WERI-Rb-1 (cell line): ENCODE measurements at places on chromosomes 7 and 10.

DNA sequence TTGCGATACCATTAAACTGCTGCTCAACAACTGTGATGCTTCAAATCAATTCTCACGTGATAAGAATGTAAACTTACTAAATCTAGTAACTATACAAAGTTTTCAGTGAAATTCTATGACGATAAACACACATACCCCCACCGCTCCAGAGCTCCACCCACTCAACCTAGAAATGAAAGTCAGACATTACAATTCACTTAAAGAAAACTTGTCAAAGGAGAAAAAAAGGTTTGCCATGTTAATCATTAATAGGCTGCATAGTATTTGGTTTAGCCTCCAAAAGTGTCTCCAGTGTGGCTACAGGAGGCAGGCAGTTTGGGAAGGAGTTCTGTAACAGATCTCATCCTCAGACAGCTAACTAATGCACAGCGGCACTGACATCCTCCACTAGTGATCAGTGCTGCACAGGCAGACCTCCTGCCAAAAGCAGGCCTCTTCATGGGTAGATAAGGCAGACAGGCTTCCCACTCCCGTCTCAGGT, 3.1 kb downstream of the HERPUD2 start:
- DNase-seq, result no peak

GRCh38 chr10:132550366-132551092, 12.9 kb downstream of the INPP5A start:
- no peak for DNase-seq

DNA sequence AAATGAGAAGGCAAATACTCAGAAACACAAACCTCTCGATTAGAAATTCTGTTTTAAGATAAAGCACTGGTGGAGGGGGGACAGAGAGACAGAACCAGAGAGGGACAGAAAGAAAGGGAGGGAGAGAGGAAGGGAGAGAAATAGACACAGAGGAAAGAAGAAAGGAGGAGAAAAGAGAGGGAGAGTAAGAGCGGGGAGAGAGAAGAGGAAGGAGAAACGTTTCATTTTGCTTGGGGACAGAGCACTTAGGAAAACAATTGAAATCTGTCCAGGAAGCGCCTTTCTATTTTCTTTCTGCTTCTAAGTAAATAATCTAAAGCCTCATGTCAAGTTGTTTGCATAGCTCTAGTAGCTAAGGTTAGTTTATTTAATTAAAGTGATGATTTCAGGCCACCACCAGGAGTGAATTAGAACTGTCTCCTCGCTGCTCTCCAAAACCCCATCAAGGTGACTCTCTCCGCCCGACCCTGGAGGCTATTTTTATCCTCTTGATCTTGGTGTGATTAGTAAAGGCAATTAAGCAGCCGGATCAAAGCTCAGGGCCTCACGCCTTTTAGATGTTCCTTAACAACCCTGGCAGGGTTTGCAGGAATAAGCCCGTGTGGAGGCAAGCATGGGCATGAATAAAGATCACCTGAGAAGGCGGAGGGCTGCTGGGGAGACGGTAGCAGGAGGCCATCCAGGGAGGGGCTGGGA, 73.4 kb upstream of the INSIG1 start:
- DNase-seq, result peak; percentile 85

DNA sequence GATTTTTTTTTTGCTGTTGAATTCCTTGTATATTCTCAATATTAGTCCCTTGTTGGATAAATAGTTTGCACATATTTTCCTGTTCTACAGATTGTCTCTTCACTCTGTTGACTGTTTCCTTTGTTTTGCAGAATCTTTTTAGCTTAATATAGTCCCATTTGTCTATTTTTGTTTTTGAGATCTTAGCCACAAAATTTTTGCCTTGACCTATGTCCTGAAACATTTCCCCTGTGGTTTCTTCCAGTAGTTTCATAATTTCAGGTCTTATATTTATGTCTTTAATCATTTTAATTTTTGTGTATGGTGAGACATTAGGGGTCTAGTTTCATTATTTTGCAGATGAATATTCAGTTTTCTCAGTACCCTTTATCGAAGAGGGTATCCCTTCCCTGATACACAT, 92.7 kb downstream of the LANCL2 start:
- no peak for DNase-seq

GRCh38 chr7:154505362-154505761, 453.2 kb downstream of the DPP6 start:
- DNase-seq, result no peak

DNA sequence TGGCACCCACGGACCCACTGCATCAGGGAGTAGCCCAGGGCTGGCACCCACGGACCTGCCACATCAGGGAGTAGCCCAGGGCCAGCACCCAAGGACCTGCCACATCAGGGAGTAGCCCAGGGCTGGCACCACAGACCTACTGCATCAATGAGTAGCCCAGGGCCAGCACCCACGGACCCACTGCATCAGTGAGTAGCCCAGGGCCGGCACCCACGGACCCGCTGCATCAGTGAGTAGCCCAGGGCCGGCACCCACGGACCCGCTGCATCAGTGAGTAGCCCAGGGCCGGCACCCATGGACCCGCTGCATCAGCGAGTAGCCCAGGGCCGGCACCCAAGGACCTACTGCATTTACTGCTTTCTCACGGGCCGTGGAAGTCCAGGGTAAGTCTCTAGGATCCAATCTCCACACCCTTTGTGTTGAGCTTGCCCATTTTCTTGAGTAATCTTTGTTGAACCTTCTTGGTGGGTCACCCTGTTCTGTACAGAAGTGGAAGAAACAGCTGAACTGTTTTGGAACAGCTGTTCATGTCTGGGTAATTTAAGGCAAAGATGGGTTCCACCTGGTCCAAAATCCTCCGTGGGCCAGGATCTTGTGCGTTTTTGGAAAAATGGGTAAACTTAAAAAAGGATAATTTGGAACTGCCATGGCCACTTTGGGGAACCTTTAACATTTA, 69.0 kb downstream of the VIPR2 start:
- no peak for DNase-seq

DNA sequence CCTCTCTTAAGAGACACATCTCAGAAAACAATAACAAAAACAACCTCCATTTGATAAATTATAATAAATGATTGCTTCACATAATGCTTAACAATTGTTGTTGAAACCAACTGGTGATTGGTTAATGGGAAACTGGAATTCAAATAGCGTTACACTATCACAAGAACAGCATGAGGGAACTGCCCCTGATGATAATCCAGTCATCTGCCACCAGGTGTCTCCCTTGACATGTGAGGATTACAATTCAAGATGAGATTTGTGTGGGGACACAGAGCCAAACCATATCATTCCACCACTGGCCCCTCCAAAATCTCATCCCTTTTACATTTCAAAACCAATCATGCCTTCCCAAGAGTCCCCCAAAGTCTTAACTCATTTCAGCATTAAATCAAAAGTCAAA, 375.9 kb downstream of the BMPER start:
- DNase-seq, result peak; percentile 30

DNA sequence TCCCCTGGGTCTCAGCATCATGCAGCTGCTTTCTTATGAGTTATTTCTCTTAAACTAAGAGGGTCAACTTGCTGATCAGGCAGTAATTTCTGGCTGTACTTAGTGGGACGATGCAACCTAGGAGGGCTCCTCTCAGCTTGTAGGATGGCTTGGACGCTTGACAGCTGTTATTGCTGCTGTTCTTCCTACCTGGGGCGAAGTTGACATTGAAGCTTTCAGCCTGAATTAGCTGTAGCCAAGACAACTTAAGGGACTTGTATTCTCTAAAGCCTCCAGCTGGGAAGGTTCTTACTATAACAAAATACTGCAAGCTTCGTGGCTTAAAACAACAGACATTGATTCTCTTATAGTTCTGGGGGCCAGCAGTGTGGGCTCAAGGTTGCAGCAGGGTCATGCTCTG, 224.9 kb downstream of the ACTR3B start:
- no peak for DNase-seq

DNA sequence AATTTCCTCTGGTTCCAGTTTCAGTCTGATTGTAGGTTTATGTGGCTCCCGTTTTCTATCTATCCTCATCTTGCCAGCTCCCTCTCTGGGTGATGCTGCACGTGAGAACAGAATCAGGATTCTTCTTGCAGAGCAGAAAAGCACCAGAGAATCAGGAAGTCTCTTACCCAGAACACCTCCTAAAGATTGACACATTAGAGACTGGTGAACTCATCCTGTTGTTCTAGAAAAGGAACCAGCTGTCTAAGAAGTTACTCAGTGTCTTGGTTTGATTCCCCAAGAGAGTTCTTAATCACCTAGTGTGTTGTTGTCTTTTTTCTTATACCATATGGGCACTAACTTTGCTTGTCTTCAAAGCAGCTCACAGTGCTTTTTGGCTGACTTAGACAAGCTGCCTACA, 152.4 kb downstream of the DGKI start:
- DNase-seq, result no peak

- DNase-seq, result no peak
These were observed 66.6 kb downstream of the ALOX5 start for GRCh38 chr10:45440511-45441062.

DNA sequence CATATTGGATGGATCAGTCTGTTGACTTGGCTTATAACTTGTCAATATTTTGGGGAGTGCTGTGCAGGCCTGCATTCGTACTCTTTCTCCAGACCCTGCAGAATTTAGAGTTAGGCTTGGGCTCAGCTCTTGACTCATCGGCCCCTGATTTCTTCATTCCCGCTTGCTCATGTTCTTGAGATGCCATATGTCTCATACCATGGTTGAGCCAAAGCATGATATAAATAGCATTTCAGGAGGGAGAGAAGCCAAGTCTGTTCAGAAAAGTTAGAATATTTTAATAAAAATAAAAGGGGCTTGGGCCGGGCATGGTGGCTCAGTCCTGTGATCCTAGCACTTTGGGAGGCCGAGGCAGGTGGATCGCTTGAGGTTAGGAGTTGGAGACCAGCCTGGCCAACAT, 898.1 kb downstream of the TYW1 start:
- no peak for DNase-seq

DNA sequence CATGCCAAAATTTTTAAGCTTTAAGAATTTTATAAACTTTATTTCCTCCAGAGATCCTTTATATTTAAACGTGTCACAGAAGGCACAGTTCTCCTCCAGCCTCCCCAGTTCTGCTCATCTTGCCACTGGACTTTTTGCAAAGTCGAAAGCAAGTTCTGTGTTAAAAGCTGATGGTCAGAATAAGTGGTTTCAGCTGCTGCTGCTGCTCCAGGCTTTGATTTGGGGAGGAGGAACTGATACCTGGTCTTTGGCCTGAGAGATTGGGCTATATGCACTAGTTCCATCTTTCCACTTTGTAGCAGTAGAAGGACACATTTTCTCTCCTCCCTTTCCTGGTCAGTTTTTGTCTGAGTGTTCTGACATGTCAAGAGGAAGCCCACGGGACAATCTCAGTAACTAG, 435.9 kb upstream of the PHF14 start:
- DNase-seq, result no peak

DNA sequence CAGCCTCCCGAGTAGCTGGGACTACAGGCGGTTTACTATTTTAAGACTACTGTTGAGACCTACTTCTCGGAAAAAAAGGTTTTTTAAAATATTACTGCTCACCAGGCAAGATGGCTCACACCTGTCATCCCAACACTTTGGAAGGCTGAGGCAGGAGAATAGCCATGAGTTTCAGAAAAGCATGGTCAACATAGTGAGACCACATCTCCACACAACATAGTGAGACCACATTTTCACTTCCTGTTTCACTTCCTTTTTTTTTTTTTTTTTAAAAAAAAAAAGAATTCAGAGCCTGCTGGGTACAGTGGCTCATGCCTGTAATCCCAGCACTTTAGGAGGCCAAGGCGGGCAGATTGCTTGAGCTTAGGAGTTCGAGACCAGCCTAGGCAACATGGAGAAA, 46.5 kb downstream of the SVOPL start:
- DNase-seq, result no peak

DNA sequence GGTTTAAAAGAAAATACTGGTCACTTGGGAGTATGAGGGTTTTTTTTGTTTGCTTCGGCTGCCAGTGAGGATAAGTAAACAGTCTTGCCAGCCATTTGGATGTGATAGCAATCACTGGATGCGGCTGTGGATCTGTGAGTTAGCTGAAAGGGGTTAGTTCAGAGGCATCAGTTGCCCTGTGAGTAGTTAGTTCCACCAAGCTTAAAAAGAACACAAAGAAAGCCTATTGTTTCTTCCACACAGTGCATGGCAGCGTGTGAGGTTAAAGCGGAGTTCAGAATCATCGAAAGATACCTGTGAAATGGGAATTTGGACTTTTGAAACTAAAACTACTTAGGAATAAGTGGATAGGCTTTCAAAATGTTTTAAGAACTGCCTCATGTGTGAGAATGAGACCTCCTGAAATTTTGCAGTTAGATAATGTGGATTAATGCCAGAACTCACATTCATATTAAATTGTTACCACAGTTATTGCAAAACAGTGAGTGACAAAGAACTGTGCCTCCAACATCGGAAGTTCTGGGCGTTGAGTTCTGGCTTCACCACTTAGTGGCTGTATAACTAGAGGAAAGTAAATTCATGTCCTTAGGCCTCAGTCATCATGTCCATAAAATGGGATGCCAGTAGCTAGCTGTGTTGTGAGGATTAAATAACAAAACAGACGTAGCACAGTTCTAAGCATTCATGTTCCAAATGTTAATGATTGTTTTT, 31.3 kb downstream of the KIAA1217 start:
- no peak for DNase-seq

- DNase-seq, result no peak
These were observed 110.0 kb upstream of the TRIM24 start for GRCh38 chr7:138349841-138350700.

DNA sequence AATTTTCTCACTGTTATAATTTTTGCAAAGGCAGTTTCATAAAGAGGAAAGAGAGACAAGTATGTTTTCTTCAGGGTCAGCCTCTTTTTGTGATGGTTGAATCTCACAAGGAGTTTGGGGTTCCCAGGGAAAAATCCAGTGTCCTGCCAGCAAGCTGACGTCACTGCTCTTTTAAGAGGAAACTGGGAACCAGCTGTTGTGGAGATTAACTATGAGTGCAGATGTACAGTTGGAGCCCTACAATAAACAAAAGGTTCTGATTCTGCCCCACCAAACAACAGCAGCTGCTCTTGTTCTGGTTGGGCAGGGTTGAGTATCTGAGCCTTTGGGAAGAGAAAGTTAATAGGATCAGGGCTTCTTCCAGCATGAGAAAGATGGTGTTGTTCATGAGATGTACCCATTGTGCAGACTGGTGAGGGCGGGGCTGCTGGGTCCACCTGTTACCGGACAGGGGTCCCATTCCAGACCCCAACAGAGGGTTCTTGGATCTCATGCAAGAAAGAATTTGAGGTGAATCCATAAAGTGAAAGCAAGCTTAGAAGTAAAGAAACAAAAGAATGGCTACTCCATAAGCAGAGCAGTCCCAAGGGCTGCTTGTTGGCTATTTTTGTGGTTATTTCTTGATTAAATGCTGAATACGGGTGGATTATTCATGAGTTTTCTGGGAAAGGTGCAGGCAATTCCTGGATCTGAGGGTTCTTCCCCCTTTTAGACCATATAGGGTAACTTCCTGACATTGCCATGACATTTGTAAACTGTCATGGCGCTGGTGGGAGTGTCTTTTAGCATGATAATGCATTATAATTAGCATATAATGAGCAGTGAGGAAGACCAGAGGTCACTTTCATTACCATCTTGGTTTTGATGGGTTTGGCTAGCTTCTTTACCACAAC, 12.5 kb downstream of the PRF1 start:
- no peak for DNase-seq

DNA sequence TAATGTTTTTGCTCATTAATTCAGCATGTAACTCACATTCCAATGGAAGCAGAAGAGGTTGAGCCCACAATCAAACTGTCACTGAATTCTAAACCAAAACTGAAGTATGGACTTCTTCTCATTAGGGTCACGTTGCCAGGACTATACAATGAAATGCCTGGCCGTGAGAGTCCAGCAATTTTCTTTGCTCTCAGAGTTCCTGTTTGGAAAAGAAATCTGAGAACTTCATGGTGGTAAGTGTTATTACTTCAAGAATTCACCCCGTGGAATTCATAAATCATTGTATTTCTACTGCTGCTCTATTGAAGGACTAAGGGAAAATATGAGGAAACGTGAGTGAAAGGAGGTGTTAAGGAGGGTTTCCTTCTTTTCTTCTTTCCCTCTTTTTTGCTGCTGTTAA, 441.8 kb upstream of the AKR1E2 start:
- no peak for DNase-seq
